ENCODE measurements at places on chromosomes 4 and X.

DNA sequence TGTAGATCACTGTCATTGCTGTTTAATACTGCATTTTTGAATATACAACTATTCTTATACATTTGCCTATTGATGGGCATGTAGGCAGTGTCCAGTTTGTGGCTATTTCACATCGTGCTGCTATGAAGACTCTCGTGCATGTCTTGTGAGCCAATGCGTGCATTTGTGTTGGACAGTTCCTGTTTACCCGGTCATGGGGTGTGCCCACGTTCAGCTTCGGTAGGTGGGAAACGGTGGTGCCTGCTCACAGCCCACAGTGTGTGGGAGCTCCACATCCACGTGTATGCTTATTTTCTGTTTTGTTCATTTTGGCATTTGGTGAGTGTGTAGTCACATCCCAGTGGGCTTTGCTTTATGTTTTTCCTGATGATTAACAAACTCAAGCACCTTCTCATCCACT lies 19.7 kb upstream of the RNF212 start:
- DNase-seq = no peak

- DNase-seq = no peak
Measured at GRCh38 chr4:174593701-174594100, 71.4 kb upstream of the HPGD start.

DNA sequence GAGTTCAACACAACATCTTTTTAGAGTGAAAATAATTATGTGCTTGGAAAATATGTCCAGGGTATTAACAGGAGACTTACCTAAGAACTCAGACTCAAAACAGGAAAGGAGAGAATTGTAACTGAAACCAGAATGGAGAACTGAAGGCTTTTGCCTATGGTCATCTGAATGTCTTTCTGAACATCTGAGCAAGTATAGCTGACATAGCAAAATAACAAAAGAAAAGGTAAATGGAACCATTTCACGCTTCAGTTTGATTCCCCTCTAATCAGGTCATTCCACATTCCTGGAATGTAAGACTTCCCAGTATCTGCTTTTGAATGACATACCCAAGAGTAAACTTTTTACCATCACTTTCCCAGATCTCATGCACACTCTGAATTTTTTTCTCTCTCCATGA lies 500.4 kb upstream of the HS3ST1 start:
- DNase-seq = no peak

DNA sequence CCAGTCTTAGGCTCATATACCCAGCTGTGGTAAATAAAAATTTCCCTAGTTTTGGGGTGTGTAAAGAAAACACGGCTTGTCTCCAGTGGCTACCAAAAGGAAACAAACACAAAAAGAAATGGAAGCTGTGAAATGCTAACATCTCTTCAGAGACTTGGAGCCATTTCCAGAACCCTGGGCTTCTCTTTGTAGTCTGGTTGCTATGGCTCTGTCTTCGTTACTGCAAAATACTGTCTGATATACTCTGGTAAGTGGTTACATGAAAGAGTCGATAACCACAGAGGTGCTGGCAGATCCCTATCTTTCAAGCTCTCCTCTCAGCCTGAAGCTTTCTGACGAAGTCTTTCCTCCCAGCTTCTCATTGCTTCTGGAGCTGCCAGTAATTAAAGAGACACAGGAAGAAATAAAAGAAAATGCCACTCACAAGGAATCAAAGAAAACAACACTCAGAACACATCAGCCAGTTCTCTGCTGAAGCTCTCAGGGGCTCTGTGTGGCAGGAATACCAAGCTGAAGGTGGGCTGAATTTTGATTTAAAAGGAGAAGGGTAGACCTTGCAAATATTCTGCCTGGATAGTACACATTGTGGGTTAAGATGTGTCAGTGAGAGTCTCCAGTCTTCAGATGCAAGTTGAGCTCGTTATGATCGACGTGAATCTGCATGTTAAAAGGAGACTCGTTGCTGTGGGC lies 107.6 kb upstream of the FAM9C start:
- no peak for DNase-seq

DNA sequence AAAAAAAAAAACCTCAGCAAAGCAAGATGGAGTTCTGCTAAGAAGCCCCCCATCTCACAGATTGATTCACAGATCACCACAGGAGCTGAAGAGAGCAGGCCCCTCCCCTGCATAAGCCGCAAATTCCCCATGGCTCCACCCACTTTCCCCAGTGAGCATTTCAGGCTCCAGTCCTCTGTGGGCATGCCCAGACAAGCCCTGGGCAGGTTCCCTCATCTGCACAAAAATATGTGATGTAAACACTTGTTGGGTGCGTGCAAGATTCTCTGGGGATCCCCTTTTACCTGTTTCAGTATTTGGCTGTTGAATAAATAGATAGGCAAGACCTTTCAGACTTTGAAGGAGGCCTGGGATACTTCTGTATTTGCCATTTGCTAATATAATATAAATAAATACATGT lies 514.3 kb downstream of the PCDH7 start:
- DNase-seq = no peak

DNA sequence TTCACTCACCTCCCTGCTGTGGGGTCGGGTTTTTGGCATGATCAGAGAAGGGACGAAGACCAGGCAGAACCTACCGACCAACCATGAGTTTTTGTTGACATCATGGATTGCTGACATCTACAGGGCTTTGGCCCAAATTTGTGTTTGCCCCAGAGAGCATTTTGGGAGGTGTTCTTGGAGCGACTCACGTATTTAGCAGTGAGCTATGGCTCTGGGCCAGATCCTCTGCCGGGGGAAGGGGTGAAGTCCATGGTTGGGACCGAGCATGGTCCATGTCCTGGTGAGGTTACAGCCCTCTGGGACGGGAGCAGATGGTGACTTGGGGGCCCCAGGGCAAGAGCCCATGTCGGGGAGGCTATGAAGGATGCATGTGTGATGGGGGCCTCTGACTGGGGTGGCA lies 17.4 kb downstream of the SORCS2 start:
- DNase-seq = no peak

GRCh38 chrX:127726227-127726626 lies 326.0 kb downstream of the ACTRT1 start:
- DNase-seq = no peak

DNA sequence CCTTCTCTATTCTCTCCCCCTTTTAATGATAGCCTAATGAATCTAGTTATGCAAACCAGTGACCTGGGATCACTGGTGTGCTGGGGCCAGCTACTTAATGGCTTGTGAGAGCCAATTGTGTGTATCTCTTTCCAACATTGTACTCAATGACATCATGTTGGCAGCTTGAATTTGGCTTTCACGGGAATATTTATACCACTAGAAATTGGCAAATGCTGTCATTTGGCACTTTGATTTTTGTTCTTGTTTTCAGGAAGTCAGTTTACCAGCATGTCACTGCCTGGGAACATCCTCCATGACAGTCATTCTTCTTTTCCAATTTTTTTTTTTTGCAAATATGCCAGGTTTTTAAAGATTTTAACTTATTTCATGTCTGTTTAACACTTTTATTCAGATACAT lies 1685.3 kb downstream of the STIM2 start:
- no peak for DNase-seq

DNA sequence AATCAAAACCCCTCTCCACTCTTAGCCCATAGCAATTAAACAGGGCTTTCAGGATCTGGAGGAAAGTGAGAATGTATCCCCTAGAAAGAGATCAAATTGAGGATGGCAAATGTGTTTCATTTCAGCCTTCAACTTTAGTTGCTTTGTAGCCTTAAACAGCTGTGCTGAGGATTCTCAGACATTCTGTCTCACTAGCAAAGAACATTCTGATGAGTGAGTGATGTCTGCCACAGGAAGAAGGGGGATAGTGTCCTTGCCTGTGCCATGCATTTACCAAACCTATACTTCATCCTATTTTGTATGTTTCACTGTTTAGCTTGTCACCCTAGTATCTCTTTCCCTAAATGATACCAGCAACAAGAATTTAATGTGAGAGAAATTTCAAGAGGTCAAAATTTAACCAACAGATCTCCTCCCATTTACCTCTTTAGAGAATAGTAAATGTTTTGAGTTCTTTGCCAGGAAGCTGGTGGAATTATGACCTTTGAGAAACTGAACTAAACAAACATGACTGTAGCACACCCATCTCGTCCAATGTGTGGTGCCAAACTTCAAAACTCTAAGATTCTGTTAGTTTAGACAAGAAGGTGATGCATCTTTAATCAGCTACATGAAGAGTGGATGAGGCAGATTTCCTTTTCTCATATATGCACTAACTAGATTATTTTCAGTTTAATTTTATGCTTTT lies 165.6 kb downstream of the PALLD start:
- DNase-seq = no peak
